ENCODE measurements at places on chromosomes 3 and 15.

GRCh38 chr3:155790272-155790925 is 15.7 kb downstream of the C3orf33 start:
- DNase-seq: no peak

GRCh38 chr15:63699101-63699785 is 102.1 kb downstream of the FBXL22 start:
- no peak for DNase-seq

DNA sequence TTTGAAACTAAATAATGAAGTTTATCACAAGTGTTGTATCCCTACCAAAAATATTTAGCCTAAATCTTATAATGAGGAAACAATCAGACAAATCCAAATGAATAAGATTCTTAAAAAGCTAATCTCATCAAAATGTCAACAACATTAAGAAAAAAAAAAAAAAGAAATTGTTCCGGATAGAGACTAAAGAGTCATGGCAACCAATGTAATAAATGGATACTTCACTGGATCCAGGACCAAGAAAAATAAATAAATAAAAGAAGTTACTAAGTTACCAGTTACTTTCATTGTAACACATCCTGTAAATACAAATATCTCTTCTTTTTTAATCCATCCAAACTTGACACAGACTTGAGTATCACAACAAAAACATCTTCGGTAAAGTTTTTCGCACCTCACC is 607 bp downstream of the MRPL47 start:
- DNase-seq: no peak

DNA sequence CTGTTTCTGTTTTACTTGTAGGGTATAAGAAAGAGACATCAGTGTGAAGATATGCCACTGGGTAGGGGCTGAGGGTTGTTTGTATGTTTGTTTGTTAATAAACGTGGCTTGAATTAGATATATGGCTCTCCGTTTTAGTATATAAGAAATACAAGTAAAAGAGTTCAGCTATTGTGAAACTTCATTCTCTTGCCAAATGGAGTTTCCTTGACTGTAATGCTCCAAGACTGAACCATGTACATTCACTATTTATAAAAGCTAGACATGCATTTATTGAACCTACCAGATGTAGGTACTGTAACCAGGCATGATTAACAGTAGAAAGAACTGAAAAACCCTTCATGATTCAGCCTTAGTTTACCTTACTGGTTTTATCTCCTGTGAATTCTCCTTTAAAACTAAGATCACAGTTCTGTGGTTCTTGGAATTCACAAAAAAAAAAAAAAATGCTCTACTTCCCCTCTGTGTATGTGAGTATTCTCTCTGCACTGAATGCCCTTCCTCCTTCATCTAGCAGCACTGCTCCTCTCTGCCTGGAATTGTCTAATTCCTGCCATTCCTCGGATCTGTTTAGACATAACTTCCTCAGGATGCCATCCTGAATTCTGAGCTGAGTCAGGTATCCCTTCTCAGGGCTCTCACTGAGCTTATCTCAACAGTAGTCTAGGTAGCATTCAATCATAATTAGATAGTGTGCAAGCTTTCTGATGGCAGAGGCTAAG is 504.4 kb downstream of the FHIT start:
- no peak for DNase-seq

DNA sequence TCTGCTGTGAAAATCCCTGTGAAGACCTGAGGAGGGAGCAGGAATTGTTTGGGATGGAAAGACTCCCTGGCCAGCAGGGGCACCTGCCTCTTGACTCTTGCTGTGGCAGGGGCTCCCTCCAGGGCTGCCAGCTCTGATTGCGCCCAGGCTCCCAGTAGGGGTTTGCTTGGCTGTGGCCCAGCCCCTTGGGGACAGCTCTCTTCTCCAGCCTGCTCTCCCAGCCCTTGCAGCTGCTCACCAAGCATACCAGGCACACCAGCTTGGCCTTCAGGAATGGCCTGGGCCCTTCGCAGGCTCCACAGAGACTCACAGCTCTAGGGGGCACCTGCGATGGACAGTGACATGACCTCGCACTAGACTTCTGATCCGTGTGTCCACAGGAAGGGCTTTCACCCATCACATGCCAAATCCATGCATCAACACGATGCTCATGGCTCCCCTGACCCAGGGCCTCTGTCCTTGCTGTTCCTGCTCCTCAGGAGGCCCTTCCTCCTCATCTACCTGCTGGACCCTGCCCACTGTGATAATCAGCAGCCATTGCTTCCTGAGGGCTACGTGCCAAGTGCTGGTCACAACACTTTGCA is 61.8 kb downstream of the SCN5A start:
- no peak for DNase-seq

DNA sequence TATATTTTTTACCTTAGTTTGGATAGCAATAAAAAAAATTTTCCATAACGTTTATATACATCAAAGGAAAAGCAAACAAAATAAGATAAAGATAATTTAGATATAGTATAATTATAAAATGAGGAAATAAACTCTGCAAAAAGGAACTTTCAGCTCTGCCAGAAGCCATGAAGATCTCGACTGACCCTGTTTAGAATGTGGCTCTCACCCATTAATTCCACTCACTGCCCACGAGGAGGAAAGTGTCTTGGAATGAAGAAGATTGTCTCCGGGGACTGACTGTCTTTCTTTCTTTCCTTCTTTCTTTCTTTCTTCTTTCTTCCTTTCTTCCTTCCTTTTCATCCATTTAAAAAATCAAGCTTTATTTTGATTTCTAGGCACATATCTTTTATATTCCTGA is 20.1 kb upstream of the PRR20G start:
- peak; percentile 34 for DNase-seq

GRCh38 chr3:126419886-126420786 is 25.4 kb downstream of the CFAP100 start:
- DNase-seq: no peak

GRCh38 chr15:47933865-47934264 is 186.9 kb upstream of the SLC24A5 start:
- no peak for DNase-seq

DNA sequence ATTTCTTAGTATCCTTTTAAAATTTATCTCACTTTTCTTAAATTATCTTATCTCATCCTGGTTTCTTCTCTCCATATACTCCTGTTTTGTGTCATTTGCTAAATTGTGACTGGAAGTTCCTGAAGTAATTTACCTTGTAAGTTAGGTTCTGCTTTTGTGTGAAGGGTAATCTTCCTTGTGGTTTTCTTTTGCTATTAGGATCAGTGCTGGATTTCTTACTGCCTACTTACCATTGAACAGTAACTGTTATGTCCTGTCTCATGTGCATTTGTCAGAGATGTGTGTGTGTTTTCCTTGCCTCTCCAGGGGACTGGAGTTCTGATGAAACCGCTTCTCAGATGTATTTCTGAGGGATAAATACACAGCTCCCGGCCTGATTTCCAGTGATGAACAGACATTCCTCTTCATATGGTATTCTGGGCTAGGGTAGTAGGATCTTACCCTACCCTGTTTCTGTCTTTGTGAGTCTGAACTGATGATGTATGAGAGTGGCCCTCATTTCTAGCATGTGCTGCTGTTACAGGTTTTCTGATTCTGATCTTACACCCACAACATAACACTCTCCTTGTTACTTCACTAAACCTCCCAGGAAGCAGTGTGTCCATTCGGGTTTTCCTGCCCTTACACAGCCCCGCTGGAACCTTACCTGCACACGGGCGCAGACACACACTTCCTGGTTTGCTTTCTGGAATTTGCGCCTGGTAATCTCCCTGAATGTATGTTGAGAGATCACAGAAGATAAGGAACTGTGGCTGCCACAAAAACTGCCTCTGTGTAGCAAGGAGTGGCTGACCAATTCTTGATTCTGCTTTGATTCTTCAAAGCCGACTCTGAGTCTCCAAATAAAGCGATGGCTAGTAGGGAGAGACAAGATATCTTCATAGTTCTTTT is 14.7 kb downstream of the PAK2 start:
- no peak for DNase-seq

- no peak for DNase-seq
These were observed 60.1 kb downstream of the ADAMTS9 start for GRCh38 chr3:64627471-64628321.

GRCh38 chr3:58801541-58801940 is 135.0 kb upstream of the FAM3D start:
- DNase-seq: no peak

- no peak for DNase-seq
These were observed 254.2 kb downstream of the NR1D2 start for GRCh38 chr3:24199300-24199699.

GRCh38 chr3:30418443-30418842 is 188.0 kb upstream of the TGFBR2 start:
- DNase-seq: no peak

DNA sequence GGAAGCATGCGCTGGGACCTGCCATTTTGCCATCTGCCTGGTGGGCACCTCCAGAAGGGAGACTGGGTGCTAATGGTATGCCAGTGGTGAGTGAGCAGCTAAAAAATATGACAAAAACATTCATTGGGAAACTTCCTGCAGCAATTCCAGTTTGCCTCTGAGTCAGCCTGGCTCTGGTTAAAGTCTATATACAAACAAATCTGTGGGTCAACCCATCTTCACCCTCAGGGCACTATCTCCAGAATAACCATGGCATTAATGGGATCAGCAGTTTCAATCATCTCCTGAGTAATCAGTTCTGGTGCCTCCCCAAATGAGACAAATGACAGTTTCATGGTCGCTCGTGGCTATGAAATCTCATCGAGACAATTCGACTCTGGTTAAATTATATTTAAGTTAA is 21.5 kb downstream of the FRMD4B start:
- no peak for DNase-seq

- DNase-seq: no peak
These were observed 195.6 kb downstream of the XXYLT1 start for GRCh38 chr3:195075199-195075940.

GRCh38 chr15:75029378-75030022 is 6.1 kb downstream of the PPCDC start:
- DNase-seq: peak; percentile 84

- DNase-seq: no peak
These were observed 17.4 kb downstream of the MFSD1 start for GRCh38 chr3:158819282-158819681.

DNA sequence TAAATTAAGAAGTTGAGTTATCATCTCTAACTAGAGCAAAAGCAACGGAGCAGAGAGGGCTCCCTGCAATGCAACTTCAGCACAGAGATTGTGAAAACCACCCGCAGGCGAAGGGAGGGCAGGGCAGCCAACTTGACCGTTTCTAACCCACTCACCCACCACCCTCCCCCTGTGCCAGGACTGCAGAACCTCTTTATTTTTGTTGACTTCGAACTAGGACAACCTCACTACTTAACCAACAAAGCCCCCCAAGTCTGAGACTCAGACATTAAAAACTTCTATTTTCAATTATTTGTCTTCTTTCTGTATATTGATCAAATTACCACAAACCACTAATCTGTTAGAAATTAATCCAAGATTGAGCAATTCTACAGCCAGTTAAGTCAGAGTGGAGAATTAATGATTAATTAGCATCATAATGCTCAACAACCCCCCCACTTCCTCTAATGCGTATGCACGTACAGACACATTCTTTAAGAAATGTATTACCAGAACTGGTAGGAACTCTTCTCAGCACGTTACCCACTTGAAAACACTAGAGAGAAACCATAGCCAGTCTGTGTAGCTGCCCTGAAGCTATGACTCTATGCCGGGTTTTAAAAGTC is 2.0 kb downstream of the MGLL start:
- DNase-seq: no peak

- peak; percentile 15 for DNase-seq
These were observed 4.8 kb downstream of the VWA5B2 start for GRCh38 chr3:184234224-184234623.

DNA sequence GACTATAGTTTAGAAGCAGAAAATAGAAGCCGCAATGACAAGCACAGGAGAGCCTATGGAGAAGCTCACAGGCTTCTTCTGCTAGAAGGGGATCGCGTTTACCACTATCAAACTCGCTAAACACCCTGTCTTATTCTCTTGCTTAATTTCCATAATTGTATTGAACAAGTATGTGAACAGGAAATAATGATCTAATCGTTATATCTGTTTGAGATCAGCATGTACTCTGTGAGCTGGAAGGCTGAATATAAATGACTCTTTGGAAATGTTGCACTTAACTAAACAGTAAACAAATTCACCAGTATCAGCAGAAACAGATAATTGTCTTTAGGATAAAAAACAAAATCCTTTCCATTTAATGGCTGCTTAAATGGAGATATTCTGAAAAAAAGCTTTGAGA is 15.0 kb downstream of the NEK10 start:
- no peak for DNase-seq

DNA sequence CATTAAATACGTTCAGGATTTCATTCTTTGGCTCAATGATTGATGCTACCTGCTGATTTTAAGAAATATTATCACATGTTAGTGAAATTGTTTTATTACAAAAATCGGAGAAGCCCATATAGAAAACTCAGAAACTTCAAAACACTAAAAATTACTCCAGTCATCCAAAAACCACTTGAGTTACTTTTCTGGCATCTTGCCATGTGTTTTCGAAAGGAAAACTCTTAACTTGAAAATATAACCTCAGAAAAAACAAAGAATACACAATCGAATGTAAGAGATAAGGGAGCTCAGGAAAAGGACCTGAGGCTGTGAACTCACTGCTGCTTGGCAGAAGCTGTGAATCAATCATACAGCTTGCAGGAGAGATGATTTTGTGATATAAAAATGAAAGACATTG is 151.3 kb upstream of the SLITRK3 start:
- no peak for DNase-seq

- DNase-seq: no peak
These were observed 20.5 kb downstream of the FGD5 start for GRCh38 chr3:14839236-14839635.

All from hippocampal formation (tissue), 2 donors.